ENCODE measurements at places on chromosomes 12 and 14.

- DNase-seq = no peak
Measured at GRCh38 chr14:101828046-101828445, 66.5 kb downstream of the PPP2R5C start.

GRCh38 chr12:26748741-26749431 is 84.1 kb downstream of the ITPR2 start:
- no peak for DNase-seq

- no peak for DNase-seq
Measured at GRCh38 chr14:90691627-90692026, 124.6 kb downstream of the TTC7B start.

DNA sequence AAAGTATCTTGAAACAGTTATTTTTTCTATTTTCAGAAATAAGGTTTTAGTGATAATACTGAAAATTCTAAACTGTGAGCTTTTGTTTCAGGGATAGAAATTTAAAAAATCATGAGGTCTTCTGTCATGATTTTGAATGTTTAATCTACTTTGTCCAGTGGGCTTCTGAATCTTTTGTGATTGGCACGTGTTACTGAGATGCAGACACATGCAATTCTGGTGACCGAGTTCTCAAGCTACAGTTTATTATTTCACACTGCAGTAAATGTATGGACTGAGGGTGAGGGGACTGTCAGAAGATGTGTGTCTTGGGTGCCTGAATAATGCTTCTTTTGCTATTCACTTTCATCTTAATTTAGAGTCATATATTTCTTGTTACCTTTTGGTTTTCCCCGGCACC is 778.7 kb downstream of the DIO2 start:
- no peak for DNase-seq

GRCh38 chr12:100799770-100800169 is 5.2 kb downstream of the ANO4 start:
- no peak for DNase-seq

GRCh38 chr12:1796515-1797010 is 23.8 kb upstream of the LRTM2 start:
- peak; percentile 72 for DNase-seq

- no peak for DNase-seq
Measured at GRCh38 chr12:69512820-69513219, 42.6 kb downstream of the FRS2 start.

GRCh38 chr12:77299910-77300669 is 234.7 kb upstream of the E2F7 start:
- DNase-seq = no peak

Data from left colon (tissue), 2 donors.